ENCODE measurements at places on chromosomes 7 and 10.

DNA sequence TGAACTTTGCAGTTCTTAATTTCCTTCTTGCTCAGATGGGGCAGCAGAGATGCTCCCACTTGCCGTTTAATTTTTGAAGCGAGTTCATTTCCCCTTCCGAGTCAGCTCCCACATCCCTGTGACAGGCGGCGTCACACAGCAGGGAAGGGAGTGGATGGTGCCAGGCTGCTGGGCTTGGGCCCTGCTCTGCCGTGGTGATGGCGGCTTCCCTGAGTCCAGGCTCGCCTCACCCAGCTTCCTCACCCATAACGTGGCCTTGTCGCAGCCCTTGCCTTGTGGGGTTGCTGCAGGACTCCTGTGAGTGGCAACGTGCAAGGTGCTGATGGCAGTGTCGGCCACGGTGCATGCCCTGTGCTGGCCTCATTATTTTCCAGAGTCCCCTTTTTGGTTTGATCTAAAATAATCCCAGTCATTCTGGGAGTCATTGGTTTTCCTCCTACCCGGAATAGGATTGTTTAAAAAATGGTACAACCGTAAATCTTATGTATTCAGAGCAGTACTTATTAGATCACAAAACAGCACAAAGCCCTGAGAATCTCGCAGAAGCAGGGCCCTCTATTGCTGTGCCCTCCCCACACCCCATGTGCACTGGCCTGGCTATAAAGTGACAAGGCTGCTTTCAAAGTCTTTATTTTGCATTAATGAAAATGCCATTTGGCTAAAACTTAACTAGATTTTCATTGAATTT is 260.1 kb downstream of the WDR37 start:
- no peak for DNase-seq

DNA sequence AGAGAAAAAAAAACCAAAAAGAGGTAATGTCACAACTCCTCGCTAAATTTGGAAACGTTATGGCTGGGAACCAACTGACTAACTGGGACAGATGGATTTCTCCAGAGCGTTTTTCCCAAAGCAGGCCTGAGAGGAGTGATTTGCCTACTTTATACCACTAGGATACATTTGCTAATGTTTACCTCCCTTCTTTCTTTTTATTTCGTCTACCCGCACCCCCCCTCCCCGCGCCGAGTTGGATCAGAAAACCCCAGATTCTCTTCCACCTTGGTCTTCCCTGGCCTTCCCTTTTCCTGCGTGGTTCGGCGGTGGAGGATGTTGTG is 7.2 kb downstream of the CPA2 start:
- no peak for DNase-seq

DNA sequence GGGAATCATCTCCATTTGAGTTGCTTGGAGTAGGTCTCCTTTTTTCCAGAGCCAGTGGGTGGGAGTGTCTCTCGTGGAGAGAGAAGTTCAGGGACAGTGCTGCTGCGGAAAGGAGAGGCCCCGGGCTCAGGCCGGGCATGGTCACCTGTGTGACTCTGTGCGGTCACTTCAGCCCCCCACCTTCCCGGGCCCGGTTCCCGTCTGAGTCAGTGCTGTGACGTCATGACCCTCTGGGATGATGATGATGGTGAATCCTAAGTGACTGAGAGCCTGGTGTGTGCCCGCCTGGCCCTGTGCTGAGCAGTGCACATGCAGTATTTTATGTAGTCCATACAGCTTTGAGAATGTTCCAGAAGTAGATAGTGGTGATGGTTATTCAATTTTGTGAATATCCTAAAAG is 32.6 kb upstream of the AP5Z1 start:
- DNase-seq = no peak

DNA sequence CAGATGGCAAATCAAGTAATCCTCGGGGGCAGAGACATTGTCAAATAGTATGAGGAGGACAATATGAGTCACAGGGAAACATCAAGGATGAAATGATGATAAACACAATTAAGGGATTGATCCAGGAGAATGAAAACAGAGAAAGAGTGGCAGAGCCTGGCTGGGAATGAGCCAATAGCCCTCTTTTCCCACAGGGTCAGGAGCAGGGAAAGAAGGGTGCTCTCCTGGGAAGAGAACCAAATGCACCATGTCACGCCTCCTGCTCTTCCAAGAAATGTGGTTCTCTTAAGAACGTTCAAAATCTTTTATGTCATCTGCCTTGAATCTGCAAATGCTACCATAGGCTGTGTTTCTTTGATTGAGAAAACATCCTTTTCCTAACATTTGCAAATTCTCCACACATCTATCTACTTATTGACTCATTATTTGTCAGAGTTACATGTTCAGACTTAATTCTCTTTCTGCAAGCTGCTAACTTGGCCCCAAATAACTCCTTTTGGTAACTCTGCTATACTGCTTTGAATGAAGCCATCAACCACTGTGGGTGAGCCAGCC is 50.6 kb downstream of the HIPK2 start:
- DNase-seq = no peak

DNA sequence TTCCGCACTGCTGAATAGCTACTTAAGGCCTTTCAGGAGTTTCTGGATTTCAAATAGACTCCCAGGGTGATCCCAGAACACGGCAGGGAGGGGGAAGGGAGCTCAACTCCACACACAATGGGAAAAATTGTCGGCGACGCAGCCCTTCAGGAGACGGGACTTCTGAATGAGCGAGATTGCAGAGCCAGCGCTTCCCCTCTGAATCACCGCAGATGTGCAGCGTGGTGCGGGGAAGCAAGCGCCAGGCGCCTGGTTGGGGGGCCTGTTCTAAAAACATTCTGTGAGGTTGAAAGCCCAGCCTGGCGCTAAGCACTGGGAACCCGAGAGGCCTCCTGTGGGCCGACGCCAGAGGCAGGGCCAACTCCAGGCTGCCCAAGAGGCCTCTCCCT is 163.3 kb downstream of the MAD1L1 start:
- DNase-seq = no peak

GRCh38 chr10:31549896-31550295 is 230.9 kb downstream of the ZEB1 start:
- DNase-seq = no peak

- no peak for DNase-seq
Measured at GRCh38 chr7:151683615-151684407, 164.1 kb upstream of the RHEB start.

DNA sequence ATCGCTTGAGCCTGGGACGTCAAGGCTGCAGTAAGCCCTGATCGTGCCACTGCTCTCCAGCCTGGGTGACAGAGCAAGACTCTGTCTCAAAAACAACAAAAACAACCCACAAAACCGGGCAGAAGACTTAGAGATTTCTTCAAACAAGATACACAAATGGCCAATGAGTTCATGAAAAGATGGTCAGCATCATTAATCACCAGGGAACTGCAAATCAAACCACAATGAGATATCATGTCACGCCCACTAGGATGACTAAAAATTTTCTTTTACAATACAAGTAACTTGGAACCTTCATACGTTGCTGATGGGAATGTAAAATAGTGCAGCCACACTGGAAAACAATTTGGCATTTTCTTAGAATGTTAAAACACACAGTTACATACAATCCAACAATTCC is 77.3 kb upstream of the GRID1 start:
- DNase-seq = no peak

DNA sequence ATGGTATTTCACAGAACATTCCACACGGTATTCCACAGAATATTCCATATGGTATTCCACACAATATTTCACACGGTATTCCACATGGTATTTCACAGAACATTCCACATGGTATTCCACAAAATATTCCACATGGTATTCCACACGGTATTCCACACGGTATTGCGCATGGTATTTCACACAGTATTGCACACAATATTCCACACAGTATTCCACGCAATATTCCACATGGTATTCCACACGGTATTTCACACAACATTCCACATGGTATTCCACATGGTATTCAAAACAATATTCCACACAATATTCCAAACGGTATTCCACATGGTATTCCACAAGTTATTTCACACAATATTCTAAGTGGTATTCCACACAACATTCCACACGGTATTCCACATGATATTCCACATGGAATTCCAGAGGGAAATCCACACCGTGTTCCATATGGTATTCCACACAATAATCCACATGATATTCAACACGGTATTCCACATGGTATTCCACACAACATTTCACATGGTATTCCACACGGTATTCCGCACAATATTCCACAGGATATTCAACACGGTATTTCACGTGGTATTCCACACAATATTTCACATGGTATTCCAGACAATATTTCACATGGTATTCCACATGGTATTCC is 136.7 kb upstream of the CHST15 start:
- no peak for DNase-seq

GRCh38 chr10:43136432-43136831 is 1.8 kb upstream of the CSGALNACT2 start:
- no peak for DNase-seq

GRCh38 chr7:73429215-73429614 is 4.4 kb upstream of the FZD9 start:
- no peak for DNase-seq

- DNase-seq = no peak
Measured at GRCh38 chr10:46520941-46521340, 35.5 kb downstream of the GPRIN2 start.

GRCh38 chr7:22348379-22348778 is 8.6 kb downstream of the RAPGEF5 start:
- no peak for DNase-seq

DNA sequence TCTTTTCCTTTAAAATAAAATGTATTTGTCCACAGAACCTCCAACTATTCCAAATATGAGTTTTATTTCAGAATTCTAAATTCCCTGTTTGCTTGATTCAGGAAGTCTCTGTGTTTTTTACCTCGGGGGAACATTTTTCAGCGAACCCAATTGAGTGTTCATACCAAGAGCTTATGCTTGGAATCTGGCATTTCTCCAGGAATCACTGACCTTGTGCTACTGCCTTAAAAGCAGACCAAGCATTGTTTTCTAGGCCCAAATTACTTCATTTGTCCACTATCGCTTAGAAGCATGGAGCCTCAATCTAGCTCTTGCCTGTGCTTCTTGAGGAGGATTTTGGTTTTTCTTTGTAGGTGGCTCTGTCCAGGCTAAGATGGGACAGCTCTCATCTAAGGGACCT is 59.4 kb downstream of the EBLN1 start:
- no peak for DNase-seq

GRCh38 chr10:22638863-22639262 is 75.5 kb downstream of the PIP4K2A start:
- no peak for DNase-seq

- DNase-seq = no peak
Measured at GRCh38 chr7:32142649-32143048, 72.4 kb upstream of the PDE1C start.

GRCh38 chr7:123131556-123131955 is 68.2 kb downstream of the SLC13A1 start:
- no peak for DNase-seq

- DNase-seq = no peak
Measured at GRCh38 chr10:7763929-7764328, 23.9 kb downstream of the KIN start.

- no peak for DNase-seq
Measured at GRCh38 chr10:131825150-131825848, 75.5 kb upstream of the PPP2R2D start.

DNA sequence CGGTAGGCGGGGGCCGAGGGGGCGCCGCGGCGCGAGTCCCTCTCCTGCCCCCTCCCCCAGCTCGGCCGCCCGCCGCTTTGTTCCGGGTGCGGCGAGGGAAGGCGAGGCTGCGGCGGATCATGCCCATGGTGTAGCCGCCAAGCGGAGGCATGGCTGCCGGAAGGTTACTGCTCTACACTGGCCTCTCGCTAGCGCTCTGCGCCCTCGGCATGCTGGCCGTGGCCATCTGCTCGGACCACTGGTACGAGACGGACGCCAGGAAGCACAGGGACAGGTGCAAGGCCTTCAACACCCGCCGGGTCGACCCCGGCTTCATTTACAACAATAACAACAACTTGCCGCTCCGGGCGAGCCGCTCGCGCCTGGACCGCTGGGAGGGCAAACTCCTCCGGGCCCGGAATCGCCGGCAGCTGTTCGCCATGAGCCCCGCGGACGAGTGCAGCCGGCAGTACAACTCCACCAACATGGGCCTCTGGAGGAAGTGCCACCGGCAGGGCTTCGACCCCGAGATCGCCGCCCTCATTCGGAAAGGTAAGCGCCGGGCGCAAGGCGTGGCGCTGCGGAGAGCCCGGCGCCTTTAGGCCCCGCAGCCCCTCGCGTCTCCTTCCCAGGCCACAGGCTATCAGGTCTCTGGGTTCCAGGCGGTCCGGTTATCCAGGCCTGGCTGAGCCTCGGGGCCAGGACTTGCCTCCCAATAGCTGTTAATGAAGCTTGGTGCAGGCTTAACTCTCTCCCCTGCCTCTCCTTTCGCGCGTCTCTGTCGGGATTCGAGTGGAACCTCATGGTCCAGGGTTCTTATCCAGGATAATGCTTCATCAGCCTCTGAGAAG is 513 bp downstream of the TMEM178B start:
- DNase-seq = no peak

GRCh38 chr10:89164920-89165319 is 42.2 kb downstream of the CH25H start:
- no peak for DNase-seq

- DNase-seq = no peak
Measured at GRCh38 chr10:603745-604144, 85.7 kb downstream of the DIP2C start.

- no peak for DNase-seq
Measured at GRCh38 chr10:101283762-101284100, 54.5 kb upstream of the LBX1 start.

- DNase-seq = no peak
Measured at GRCh38 chr10:69356187-69356586, 60.5 kb downstream of the TACR2 start.

DNA sequence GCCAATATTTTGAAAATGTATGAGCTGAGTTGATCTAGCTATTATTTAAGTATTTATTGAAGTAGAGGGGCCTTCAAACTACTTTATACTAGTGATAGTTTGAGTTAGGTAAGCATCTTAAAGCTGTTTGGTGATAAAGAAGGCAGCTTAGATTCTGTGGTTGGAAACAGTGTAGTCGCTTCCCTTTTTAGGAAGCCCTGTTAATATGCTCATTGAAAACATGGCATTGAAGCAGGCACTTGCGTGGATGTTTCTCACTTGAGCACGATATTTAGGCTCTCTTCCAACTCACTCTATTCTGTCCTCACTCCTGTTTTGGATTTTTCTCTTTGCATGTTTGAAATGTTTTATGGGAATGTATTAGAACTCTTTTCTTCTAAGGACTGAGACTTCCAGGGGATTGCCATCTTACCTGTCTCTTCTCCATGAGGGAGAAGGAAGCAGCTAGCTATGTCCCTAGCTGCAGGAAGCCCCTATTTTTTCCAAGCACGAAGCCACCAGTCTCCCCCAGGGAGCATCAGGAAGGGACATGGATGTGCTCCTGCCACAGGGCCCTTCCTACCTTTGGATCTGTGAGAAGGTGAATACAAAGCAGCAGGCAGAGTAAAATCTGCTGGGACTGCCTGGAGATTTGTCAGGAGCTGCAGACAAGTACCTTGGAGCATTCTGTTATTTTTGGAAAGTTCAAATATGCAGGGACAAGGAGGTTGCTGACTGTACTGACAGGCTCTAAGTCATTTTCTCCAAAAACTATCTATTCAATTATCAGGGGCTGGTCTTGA is 22.0 kb upstream of the BMPR1A start:
- no peak for DNase-seq

- peak; percentile 96 for DNase-seq
Measured at GRCh38 chr7:129958643-129959470, 6.1 kb upstream of the UBE2H start.

GRCh38 chr7:148590471-148590870 is at the start of gene C7orf33:
Gene C7orf33, plus strand, starts transcription at chr7:148590766. Its CDS starts 160 bp downstream, at chr7:148590926.
- no peak for DNase-seq
